ENCODE measurements at places on chromosomes 1 and 21. TPM values are rescaled to one million over a fixed set of nuclear protein-coding genes. Genes with fewer than 3 reads are reported as not detected.

SLFNL1 gene
- total RNA-seq, result 1.0 TPM

TNNT2 gene
- total RNA-seq, result 128 TPM

IL12RB2 gene
- 1.7 TPM for total RNA-seq

DNA sequence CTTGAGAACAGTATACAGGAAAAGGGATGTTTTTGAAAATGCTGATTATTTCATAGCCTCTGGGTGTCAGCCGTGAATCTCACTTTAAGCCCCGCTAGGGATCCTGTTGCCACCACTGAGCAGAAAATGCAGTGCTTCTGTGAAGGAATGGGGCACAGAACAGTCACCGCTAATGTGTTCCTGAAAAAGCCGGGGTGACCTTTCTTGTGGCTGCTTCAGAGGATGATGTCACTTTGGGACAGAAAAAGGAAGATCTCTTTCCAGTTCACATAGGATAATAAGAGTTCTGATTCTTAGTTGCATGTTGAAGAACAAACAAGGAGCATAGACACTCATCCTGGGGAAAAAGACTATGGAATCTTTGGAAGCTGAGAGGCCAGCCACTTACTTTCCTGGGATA, 349.6 kb downstream of the DISC1 start:
- DNase-seq, result no peak
- no peaks in the 10 kb centered on the region for H3K27me3 ChIP-seq
- H3K4me1 ChIP-seq, result no peaks in the 10 kb centered on the region
- no peaks in the 10 kb centered on the region for H3K36me3 ChIP-seq

DNA sequence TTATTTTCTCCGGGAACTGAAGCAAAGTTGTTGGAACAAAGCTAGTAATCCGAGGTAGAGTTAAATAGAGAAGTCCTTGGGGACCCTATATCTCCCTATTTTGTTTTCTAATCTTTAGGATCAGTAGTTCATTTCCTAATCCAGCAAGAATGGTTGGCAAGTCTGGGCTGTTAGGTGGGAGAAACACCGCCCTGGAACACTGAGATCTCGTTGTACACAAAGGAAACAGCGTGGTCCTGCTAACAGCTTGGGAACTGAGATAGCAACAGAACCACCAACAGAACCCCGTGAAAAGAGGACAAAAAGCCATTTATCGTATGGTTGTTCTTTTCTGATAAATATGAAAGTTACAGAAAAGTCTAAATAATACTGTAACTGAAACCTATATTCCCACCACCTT, 121.9 kb upstream of the CDC42BPA start:
- no peaks in the 10 kb centered on the region for H3K36me3 ChIP-seq
- peak overlapping the region; percentile 50 for H3K27ac ChIP-seq
- H3K4me1 ChIP-seq, result peaks cover 14% of the 10 kb centered on the region
- no peaks in the 10 kb centered on the region for H3K27me3 ChIP-seq
- DNase-seq, result no peak
- no peak overlapping the region for H3K4me3 ChIP-seq

DNA sequence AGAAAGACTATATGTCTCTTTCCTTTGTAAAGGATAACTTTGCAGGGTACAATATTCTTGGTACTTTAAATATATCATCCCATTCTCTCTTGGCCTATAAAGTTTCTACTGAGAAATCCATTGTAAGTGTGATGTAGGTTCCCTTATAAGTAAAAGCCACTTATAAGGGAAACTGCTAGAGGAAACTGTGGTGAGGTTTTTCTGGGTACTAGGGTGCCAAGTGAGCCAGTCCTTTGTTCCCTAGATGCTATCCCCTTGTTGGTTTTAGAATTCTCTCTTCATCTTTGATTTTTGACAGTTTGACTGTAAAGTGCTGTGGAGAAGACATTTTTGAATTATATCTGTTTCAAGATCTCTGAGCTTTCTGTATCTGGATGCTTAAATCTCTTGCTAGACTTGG, 108.9 kb upstream of the NEK7 start:
- H3K36me3 ChIP-seq, result no peaks in the 10 kb centered on the region
- no peak for DNase-seq
- no peak overlapping the region for H3K4me3 ChIP-seq
- H3K27me3 ChIP-seq, result no peaks in the 10 kb centered on the region
- H3K27ac ChIP-seq, result no peak overlapping the region

- H3K27ac ChIP-seq, result no peak overlapping the region
- no peaks in the 10 kb centered on the region for H3K36me3 ChIP-seq
- DNase-seq, result no peak
- H3K4me1 ChIP-seq, result no peaks in the 10 kb centered on the region
- no peak overlapping the region for H3K4me3 ChIP-seq
- no peaks in the 10 kb centered on the region for H3K27me3 ChIP-seq
These were observed 80.6 kb downstream of the RASAL2 start for GRCh38 chr1:178174539-178174938.

DNA sequence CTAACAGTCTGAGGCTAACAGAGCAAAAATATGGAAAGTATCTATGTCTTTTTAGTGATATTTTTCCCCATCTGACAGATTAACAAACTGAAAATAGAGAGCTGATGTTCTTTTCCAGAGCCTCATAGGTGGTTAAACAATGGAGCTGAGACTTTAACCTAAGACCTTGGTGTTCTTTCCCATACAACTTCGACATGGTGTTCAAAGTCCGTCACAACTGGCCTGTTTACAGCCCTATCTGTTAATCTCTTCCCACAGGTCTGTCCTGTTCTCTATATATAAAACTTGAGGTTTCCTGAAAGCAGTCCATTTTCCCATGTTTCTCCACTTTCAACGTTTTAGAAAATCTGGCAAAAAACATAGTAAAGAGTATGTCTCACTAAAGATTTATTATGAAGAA, 395.7 kb downstream of the BRINP2 start:
- no peaks in the 10 kb centered on the region for H3K36me3 ChIP-seq
- H3K27me3 ChIP-seq, result no peaks in the 10 kb centered on the region
- DNase-seq, result no peak
- no peak overlapping the region for H3K27ac ChIP-seq
- no peaks in the 10 kb centered on the region for H3K4me1 ChIP-seq

- no peak overlapping the region for H3K27ac ChIP-seq
- H3K27me3 ChIP-seq, result no peaks in the 10 kb centered on the region
- no peak for DNase-seq
- no peak overlapping the region for H3K4me3 ChIP-seq
- no peaks in the 10 kb centered on the region for H3K36me3 ChIP-seq
These were observed 56.3 kb upstream of the SYT6 start for GRCh38 chr1:114209971-114210370.

PRR9 gene
- not detected for total RNA-seq

DNA sequence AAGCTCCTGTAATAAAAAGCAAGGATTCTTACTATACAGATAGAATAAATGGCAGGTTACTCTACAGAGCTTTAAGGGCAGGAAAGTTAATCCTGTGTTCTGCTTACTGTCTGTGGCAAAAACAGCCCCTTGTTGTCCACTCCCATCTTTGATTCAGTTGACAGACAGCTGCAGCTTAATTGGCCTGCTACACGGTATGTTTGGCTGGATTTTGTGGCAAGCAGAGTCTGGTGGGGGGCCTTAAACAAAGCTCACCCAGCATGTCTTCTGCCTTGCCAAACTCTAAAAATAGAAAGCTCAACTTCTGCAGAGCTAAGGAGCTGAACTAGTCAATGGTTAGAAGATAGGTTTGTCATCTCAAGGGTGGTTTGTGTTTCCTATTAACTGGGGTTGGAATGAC, 407.2 kb downstream of the HLX start:
- no peak for DNase-seq
- no peaks in the 10 kb centered on the region for H3K36me3 ChIP-seq
- H3K27me3 ChIP-seq, result no peaks in the 10 kb centered on the region
- H3K27ac ChIP-seq, result no peak overlapping the region
- H3K4me3 ChIP-seq, result no peak overlapping the region

GPR153 gene
- 12.7 TPM for total RNA-seq

LCE1E gene
- total RNA-seq, result not detected

- H3K36me3 ChIP-seq, result no peaks in the 10 kb centered on the region
- DNase-seq, result no peak
- H3K4me1 ChIP-seq, result no peaks in the 10 kb centered on the region
- peaks cover 92% of the 10 kb centered on the region for H3K27me3 ChIP-seq
- no peak overlapping the region for H3K4me3 ChIP-seq
These were observed 48.0 kb downstream of the RHBG start for GRCh38 chr1:156416993-156417392.

DNA sequence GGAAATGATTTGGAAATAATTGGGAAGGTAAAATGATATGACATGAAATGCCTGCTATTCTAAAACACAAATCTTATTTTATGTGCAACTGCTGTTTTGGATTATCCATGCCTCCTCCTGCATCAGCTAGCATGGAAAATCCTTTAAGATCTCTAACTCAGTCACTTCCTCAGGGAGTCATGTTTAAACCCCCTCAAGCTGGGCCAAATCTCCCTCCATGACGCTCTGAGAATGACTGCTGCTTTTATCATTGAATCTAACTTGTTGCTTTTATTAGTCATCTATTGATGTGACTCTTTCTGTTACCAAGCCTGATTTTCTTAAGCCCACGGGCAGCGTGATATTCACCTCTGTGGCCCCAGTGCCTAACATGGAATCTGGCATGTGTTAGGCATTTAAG, 324.8 kb downstream of the DISC1 start:
- H3K36me3 ChIP-seq, result peaks cover 7% of the 10 kb centered on the region
- no peak overlapping the region for H3K4me3 ChIP-seq
- no peaks in the 10 kb centered on the region for H3K27me3 ChIP-seq
- H3K27ac ChIP-seq, result no peak overlapping the region

DNA sequence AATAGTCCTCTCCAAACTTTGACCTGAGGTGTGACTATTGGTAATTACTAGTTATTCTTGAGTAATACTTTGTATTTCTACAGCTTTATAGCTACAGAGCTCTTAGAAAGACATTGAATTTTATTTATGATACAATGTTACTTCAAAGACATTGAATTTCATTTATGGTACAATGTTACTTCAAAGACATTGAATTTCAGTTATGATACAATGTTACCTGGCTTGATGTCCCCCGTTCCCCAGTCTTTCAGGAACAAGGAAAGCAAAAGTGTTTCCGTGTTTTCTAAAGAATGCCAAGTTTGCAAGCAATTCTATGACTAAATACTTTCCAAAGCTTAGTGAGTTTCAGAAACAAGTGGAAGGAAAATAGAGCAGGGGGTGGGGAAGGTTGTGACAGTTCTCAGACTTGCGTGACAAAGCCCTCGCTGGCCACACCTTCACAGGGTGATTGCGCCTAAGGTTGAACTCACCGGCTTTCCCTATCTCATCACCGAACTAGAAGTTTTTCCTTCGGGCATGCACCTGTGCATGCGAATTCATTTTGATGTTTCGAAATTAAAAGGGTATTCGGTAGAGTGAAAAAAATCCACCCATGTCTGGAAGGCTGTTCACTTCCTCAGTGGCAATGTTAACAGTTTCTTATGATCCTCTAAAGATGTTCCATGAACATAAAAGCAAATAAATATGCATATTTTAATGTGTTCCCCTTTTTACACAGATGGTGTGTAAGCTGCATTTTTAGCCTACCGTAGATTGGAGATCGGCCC, 909 bp upstream of the PAXBP1 start:
- peaks cover 14% of the 10 kb centered on the region for H3K4me1 ChIP-seq
- no peak for DNase-seq
- H3K4me3 ChIP-seq, result peak overlapping the region; percentile 52
- no peaks in the 10 kb centered on the region for H3K27me3 ChIP-seq
- no peaks in the 10 kb centered on the region for H3K36me3 ChIP-seq

DNA sequence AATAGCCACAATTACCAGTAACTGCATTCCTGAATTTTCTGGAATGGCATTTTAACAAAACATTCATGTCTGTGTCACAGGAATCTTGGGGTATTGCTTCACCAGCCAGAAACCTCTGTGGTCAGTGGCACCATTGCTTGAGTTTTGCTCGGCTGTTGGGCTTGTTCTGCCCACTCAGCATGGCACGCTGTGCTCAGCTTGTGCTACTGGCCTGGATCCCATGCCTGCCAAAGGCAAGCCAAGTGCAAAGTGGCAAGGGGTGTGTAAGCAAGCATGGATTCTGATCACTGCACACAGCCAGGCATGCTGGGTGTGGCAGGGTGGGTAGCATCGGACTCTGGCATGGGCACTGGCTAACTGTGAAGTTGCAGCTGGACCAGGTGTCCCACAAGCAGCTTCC, 1150.9 kb downstream of the MRPL39 start:
- no peak for DNase-seq
- H3K4me3 ChIP-seq, result no peak overlapping the region
- H3K27me3 ChIP-seq, result no peaks in the 10 kb centered on the region
- no peak overlapping the region for H3K27ac ChIP-seq

- no peak for DNase-seq
- no peaks in the 10 kb centered on the region for H3K4me1 ChIP-seq
- peak within 1 kb of the TSS; percentile 66 for H3K27ac ChIP-seq
- H3K4me3 ChIP-seq, result peak within 1 kb of the TSS; percentile 65
These were observed at the start of gene KANK4 for GRCh38 chr1:62318756-62319544. Gene KANK4 (minus strand): TSS chr1:62319434. CDS start chr1:62281564, 37,870 bp downstream.

GRCh38 chr1:162062542-162063015, 6.9 kb upstream of the NOS1AP start:
- no peaks in the 10 kb centered on the region for H3K4me1 ChIP-seq
- H3K27me3 ChIP-seq, result peaks cover 8% of the 10 kb centered on the region
